Central memory CD8-positive, alpha-beta T cell (primary cell): ENCODE measurements at places on chromosomes 11 and 22.

DNA sequence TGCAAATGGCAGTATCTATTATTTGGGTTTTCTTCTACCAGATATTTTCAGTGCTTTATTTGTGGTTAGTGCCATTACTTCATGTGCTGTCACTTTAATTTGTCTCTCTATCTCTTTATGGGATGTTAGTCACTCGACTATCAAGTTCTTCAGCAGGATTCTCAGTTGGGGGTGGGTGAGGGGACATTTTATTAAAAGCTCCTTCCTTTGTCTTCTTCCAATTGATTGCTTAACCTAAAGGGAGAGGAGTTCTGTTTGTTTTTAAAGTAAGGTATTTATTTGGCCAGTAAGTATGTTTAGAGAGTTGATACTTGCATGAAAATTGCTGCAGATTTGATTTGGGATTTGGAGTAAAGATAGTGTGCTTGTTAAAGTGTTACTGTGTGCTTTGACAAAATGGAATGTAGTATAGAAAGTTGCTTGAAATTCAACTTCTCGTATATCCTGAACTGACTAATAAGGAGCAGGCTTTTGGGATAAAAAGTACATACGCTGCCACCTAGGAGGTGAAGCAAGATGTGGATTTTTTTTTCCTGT lies 10.3 kb downstream of the YAP1 start:
- no peak for DNase-seq

GRCh38 chr11:69489746-69490365 lies 8.4 kb downstream of the LINC01488 start:
- no peak for DNase-seq

DNA sequence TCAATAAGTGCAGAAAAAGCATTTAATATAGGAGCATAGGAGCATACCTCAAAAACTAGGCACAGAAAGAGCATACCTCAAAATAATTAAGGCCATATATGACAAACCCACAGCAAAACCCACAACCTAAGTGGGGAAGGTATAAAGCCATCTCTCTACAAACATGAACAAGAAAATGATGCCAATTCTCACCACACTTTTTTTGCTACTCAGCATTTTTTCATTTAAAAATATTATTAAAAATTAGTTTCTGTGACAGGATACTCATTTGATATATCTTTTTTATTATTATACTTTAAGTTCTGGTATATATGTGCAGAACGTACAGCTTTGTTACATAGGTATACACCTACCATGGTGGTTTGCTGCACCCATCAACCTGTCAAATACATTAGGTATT lies 352.0 kb downstream of the LUZP2 start:
- DNase-seq = no peak

DNA sequence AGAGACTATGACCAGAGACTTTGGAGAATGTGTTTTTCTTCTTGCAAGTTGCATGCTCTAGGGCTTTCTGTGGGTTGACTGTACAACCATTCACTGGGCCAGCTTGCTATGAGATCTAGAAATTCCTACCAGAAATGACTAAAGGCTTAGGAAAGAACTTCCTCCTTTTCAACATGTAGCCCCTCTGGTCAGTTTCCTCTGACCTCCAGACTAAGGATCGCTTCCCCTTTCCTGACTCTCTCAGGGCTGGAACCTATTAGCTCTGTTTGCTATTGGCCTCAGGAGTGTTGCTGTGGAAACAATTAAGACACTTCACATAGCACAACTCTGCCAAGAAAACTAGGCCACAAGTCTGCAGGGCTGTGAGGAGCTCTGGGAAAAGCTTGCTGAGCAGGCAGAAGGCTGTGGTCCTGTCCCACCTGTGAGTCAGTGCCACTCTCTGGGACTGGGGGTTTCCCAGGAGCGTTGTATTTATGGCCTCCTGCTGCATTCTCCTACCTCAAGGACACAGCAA lies 10.7 kb downstream of the CRY2 start:
- no peak for DNase-seq

- DNase-seq = no peak
Measured at GRCh38 chr22:17575151-17575550, 11.9 kb downstream of the SLC25A18 start.

DNA sequence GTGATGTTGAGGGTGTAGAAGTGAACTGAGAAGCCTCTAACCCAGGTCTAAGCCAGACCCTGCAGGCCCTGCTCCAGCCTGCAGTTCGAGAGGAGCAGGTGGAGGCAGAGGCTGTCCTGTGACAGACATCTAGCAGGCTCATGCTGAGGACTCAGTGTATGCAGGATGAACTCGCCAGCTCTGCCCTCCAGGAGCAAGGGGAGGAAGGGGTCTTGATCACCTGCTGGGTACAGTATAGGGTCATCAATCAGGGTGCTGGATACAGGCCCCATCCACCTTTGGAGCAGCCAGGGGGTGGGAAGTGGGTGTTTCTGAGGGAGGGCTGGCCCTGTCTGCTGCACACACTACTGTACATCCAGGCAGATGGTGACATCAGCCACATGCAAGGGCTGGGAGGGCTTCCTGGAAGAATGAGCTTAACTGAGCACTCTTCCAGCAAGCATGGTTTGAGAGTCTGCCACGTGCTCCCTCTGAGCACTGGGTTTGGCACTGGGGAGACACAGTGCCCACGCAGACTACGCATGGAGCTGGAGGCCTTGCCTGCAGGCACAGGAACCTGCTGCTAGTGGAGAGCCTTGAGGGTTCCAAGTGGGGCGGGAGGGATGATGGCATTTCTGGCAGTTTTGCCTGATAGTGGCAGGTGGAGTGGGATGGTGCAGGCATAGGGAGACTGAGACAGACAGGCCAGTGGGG lies 9.2 kb downstream of the MAPK8IP1 start:
- DNase-seq = no peak

DNA sequence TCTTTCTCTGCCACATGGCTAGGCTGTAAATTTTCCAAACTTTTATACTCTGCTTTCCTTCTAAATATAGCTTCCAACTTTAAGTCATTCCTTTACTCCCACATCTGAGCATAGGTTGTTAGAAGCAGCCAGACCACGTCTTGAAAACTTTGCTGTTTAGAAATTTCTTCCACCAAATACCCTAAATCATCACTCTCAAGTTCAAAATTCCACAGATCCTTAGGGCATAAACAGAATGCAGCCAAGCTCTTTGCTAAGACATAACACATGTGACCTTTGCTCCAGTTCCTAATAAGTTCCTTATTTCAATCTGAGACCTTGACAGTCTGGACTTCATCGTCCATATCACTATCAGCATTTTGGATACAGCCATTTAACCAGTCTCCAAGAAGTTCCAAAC lies 749.9 kb downstream of the METTL15 start:
- DNase-seq = no peak

DNA sequence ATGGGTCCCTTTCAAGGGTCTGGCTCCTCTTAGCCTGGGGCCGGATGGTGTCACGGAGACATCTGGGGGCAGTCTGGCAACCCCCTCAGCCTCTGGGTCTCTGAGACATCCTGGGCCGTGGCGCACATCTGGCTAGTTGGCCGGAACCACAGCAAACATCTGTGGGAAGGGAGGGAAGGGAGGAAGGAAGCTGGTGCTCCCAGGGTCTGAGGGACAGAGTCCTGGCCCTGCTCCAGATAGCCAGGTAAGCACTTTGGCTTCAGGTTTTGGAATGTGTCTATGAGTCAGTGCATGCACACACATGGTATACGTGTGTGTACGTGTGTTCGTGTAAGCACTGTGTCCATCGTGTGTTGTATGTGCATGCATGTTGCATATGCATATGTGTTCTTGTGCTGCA lies 225.1 kb downstream of the MN1 start:
- DNase-seq = no peak

DNA sequence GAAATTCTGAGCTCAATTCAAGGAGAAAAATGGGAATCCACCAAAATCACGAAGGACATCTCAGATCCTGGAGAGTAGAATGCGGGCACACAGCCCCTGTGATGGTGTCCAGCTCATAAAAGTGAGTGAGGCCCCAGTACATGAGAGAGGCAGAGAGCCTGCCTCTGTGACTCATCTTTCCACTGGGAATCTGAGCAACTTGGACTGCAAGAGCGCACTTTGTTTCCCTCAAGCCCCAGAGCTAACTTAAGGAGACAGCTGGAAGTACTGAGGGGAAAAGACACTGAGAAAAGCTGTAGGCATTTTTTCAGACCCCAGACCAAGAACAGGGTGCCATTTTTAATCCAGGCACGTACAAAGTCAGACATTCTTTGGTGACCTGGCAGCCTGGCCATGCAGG lies 273.7 kb downstream of the C11orf87 start:
- no peak for DNase-seq

GRCh38 chr11:34653031-34653430 lies 32.1 kb downstream of the EHF start:
- no peak for DNase-seq

- DNase-seq = no peak
Measured at GRCh38 chr22:27609451-27609888, 192.1 kb downstream of the MN1 start.

- no peak for DNase-seq
Measured at GRCh38 chr11:10666556-10667520, 26.7 kb downstream of the IRAG1 start.

- DNase-seq = no peak
Measured at GRCh38 chr11:75308986-75309385, 42.5 kb downstream of the ARRB1 start.

DNA sequence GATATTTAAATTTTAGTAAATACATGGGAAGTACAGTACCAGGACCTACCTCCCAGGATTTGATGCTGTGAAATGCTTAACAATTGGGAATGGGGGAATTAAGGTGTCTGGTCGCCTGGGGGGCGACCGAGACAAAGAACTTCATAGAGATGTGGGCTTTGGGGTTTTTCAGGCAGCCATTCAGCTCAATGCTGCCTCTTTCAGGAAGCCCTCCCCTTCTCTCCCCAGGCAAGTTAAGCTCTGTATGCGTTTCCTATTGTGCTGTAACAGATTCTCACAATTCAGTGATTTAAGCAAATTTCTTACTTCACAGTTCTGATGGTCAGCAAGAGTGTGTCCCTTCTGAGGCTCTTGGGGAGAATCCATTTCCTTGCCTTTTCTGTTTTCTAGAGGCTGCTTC lies 53.8 kb downstream of the KIAA1671 start:
- no peak for DNase-seq

- no peak for DNase-seq
Measured at GRCh38 chr11:78021611-78022010, 1.5 kb downstream of the KCTD14 start.
